Activated T-cell treated with anti-CD3 and anti-CD28 coated beads, Interleukin-2, amount 50 U/mL, for 72 hours (primary cell): ENCODE measurements at places on chromosomes 7 and 10.

DNA sequence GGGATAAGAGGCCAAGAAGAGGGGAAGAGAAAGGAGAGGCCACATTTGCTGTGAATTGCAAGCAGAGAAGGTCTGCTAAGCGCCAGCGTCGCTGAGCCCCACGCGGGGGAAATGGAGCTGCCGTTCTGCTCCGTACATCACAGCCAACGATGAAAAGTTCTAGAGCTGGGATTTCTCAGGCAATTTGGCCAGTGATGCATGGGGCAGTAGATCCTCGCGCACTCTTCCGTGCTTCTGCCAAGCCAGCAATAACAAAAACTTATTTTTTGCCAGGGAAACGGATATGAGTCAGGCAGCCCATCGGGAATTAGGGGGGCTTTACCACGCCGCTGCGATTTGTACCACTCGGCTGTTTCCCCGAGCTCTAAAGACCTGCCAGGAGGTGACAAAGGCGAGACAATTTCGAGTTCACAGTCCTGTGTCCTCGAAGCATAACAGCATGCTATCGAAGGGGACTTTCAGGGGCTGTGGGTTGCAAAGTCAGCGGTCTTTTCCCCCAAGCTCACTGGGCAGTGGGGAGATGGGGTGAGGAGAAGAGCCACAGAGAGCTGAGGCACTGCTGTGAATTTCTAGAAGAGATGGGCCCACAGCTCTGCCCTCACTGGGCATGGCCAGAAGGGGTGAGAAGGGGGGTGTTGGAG is 30.0 kb upstream of the SLF2 start:
- no peak for DNase-seq

DNA sequence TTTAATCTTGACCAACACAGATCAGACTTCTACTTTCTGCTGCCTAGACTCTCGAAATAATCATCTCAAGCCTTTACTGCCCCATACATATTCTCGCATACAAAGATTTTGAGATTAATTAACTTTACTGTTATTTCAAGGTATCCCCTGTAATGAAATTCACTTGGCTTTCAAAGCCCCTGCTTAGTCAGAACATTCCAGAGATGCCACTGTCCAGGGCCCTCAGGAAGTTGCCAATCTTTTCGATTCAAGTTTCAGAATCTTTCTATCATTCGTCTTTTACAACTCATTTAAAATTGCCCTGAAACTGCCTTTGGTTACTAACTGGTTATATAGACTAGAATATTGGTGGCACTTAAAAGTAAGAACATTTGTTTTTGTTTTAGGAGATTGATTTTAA is 320.2 kb downstream of the CDK14 start:
- DNase-seq = no peak

DNA sequence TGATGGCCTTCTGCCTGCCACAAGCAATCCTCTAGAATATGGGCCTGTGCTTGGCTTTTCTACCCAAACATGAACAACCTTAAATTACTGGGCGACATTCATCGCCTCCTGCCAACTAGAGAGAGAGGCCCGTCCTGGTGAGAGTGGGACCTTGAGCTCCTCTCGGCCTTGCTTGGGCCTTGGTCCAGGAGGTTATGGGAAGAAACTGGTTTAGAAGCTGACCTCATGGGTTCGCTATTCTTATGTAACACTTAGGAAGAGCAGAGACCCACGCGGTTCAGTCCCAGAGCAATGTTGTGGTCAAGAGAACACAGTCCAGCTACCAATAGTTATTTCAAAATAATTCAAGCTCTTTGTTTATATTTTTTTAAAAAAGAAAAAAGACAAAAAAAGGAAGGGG is 176.3 kb upstream of the ZNF32 start:
- no peak for DNase-seq

DNA sequence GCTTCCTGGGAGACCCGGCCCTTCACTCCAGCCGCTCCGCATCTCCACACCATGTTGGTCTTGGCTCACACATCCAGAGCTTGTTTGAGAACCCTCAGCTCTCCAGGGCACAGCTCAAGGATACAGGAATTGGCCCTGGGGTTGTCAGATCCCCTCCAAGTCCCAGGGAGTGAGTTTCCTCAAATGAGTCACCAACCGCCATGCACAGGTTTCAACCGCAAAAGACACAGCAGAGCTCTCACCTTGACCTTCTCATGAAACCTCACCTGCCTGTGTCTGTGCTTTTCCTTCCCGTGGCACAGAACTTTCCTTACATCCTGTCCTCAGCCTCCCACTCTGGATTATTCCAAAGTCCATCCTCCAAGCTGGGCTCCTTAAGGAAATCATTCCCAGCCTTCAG is 20.6 kb downstream of the AZGP1 start:
- DNase-seq = no peak

DNA sequence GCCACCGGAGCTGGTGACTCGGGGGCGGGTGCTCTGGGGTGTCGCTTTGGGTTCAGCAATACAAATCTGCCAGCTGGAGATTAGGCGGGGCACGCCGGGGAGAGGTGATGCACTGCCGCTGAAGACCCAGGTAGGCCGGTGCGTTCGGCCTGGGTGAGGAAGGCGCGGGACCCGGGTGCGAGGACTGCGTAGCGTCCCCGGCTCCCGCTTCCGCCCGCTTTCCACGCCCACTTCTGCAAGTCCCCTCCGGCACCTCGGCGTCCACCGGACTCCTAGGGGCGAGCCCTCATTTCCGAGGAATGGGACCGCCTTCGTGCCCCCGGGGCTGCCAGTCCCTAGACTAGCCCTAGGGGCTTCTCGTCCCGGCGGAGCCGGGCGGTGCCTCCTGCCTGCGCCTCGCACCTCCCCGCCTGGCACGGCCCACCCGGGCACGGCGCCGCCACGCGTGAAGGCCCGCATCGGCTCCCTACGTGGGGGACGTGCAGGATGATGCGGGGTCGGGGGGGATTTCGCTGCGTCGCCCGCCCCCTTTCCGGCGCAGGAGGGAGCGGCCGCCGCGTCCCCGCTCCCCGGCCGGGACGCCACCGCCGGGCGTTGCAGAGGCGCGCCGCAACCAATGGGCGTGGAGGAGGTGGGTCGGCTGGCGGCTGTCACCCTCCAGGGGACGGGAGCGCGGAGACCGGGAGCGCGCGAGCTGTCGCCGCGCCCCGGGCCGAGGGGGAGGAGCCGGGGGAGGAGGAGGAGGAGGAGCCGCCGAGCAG is 40.0 kb downstream of the HK1 start:
- peak; percentile 95 for DNase-seq

DNA sequence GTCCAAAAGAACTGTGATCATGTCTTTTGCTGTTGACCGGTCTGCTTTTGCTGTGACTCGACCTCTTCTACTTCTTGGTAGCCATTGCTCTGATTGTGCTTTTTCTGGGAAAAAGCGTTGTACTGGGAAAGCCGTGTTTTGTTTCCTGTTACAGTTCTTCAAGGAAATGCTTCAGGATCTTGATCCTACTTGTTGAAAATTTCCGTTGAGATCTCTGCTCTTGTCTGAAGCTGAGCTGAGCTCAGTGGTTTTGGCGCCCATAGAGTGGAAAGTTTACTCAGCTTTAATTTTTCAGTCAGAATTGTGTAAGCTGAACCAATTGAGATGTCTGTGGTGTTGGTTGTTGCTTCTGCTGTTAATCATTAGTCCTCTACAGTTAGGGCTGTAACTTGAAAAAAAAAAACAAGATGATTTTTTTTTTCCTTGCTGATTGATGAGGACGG is 302.2 kb downstream of the CCDC3 start:
- DNase-seq = peak; percentile 39

DNA sequence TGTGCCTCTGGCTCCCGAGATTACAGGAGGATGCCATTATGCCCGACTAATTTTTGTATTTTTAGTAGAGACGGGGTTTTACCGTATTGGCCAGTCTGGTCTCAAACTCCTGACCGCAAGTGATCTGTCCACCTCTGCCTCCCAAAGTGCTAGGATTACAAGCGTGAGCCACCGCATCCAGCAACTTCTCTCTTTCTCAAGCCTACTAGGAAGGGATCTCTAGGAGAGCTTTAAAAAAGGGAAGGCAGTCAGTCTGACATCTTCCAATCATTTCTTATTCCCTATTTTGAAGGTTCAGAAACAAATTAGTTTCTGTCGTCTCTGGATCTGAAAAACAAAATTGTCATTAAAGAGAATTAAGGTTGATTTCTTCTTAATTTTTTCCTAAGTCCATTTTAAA is 2.5 kb upstream of the TMEM26 start:
- DNase-seq = no peak

DNA sequence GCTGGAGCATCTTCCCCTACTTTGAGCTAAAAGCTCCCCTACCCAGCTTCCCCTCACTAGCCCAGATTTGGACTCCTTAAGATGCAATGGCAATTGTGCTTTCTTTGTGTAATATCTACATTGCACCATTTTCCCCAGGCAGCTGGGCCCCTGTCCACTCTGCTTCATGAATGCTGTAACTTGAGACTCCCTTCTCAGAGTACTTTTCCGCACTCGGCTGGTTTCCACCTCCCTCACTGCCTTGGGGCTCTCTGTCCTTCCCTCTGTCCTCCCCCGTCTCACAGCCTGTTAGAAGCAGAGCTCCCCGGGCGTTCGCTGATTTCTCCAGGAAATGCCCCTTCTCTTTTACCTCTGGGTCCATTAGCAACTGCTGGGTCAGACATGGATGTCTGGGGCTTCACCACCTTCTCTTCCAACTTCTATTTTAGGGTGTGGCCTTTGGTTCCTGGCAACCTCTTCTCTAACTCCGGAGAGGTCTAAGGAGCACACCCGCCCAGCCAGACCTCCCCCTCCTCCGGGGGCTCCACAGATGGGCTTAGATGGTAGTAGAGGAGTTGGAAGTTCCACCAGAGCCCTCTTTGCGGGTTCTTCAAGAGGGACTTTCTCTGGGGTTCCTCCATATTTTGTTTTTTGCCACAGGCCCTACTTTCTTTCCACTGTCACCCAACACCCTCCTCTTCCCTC is 2.9 kb upstream of the TMEM72 start:
- no peak for DNase-seq

DNA sequence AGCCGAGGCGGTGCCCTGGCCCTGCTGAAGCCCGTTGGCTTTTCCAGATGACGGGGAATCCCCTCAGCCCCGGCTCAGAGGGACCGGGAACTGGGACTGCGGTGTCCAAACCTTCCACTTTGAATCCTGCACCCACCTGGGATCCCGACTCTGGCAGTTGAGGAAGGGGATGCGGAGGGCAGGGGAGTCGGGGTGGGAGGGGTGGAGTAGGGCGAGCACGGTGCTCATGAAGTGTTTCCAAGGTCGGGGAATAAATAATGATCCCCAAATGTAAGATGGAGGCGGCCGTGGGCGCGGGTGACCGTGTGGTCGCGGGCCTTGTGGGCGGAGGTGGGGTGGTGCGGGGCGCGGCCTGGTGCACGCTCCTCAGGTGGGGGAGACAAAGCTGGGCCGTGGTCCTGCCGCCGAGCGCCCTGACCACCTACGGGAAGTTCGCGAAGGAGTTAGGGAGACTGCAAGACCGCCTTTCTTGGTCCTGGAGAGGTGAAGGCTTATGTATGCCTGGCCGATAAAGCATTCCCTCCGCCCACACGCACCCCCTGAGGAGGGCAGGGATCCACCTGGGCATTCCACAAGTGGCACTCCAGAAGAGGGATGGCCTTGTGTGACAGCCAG is 1.4 kb downstream of the MTURN start:
- no peak for DNase-seq

- DNase-seq = no peak
These were observed 44.0 kb downstream of the ADK start for GRCh38 chr10:74194999-74195398.

GRCh38 chr10:27108165-27108564 is 7.9 kb upstream of the ANKRD26 start:
- no peak for DNase-seq

DNA sequence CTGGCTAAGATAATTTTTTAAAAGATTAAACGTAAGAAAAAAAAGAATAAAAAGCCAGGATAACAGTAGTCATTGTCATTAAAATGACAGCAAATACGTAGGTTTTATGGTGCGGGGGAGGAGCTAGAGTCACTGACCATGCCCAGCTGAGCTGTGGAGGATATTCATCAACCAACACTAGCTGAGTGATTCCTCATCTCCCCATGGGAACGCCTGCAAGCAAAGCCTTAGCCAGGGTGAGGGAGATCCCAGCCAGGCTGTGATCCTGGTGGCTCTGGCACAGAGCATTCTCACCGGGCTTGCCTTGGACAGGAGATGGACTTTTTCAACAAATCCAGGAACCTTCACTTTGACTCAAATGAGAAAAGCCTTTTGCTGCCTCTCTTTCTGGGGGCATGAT is 94.2 kb downstream of the HIP1 start:
- no peak for DNase-seq

DNA sequence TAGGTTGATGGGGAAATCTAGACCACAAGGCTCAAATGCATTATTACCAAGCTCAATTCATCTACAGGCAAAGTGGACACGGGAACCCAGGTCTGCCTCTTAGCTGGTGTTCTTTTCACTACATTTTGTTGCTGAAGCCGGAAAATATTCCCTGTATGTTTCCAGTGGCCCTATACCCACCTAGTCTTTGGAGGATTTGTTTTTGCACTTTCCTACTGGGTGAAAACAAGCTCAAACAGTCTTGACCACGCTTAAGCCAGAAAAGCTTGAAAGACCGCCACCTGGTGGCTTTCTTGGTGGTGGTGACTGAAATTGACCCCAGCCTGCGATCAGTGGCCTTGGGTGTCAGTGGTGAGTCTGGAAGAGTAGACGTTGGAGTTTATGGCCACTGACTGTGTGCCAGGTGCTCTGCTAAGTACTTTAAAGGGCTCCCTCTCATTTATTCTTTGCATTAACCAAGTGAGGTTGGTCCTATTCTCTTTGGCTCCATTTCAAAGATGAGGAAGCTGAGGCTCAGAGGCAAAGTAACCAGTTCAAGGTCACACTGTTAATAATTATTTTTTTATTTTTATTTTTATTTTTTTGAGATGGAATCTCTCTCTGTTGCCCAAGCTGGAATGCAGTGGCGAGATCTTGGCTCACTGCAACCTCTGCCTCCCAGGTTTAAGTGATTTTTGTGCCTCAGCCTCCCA is 11.1 kb upstream of the CRTAC1 start:
- peak; percentile 57 for DNase-seq

GRCh38 chr7:132203021-132203420 is 373.2 kb downstream of the PLXNA4 start:
- DNase-seq = no peak

DNA sequence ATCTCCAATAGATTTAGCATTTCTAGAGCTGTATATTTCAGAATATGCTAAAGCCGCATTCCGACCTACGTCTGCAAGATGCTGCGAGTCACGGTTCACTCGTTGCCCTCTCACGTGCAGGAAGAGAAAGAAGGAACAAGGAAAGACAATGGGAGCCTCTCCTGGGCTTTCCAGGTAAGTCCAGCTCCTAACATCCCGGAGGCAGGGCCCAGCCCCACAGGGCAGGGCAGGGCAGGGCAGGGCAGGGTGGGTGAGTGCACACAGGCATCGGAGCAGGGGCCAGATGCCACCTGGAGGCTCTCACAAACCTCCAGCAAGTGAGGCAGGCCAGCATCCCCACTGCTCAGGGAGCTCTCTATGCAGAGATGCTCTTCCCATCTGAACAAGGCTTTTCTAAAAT is 50.8 kb downstream of the VOPP1 start:
- no peak for DNase-seq
